Thoracic aorta (tissue), 2 donors: ENCODE measurements at places on chromosomes 12 and 14.

- H3K4me3 ChIP-seq = no peak overlapping the region
- H3K27me3 ChIP-seq = no peaks in the 10 kb centered on the region
- H3K36me3 ChIP-seq = no peaks in the 10 kb centered on the region
- peaks cover 5% of the 10 kb centered on the region for H3K4me1 ChIP-seq
- no peak overlapping the region for H3K27ac ChIP-seq
- DNase-seq = no peak
These were observed 632.8 kb downstream of the DIO2 start for GRCh38 chr14:79578470-79578869.

DNA sequence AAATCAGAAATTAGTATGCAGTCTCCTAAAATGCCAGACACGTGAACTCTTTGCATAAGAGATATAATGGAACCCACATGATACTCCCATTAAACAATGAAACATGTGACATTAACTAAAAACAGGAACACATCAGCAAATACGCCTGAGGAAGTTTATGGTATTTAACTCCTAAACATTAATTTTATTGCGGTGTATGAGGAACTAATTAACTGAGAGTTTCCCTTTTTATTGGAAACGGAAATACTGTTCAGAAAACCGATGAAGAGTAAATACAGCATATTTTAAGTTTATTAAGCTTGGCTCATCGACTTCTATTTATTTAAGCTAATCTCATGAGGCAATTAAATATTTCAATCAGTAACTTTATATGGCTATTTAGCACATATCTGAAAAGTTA is 290.3 kb downstream of the SOX5 start:
- H3K27ac ChIP-seq = no peak overlapping the region
- no peak for DNase-seq
- no peaks in the 10 kb centered on the region for H3K36me3 ChIP-seq
- H3K27me3 ChIP-seq = no peaks in the 10 kb centered on the region

GRCh38 chr12:13044906-13045299 is 722 bp downstream of the FAM234B start:
- no peaks in the 10 kb centered on the region for H3K36me3 ChIP-seq
- H3K27ac ChIP-seq = no peak overlapping the region
- peak overlapping the region; percentile 99 for H3K4me3 ChIP-seq

DNA sequence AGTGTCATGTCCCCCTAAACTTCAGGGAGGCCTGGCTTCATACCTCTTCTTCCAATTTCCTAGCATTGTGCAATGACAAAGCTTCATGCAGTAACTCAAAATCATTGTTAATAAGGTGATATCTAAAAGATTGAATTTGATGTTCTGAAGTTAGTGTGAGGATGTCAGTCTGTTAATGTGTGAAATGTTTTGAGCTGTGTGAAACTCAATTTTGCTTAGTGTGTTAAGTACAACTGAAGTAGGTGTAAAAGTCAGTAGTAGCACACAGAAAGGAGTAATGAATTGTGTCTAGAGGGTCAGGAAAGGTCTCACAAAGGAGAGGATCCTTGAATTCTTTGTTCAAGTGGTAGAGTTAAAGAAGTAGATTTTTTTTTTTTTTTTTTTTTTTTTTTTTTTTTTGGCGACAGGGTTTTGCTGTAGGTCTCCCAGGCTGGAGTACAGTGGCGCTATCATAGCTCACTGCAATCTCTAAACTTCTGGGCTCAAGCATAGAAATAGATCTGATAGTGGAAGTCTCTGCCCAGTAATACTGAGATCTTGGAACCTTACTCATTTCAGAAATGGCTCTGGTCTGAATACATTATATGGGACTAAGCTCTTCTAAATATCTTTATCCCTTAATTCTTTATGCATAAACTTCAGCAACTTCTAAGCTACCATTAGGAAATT is 63.9 kb downstream of the FUT8 start:
- H3K4me3 ChIP-seq = no peak overlapping the region
- DNase-seq = no peak
- H3K4me1 ChIP-seq = no peaks in the 10 kb centered on the region

- DNase-seq = no peak
- H3K36me3 ChIP-seq = no peaks in the 10 kb centered on the region
- no peak overlapping the region for H3K4me3 ChIP-seq
These were observed 107.0 kb downstream of the PTCSC3 start for GRCh38 chr14:36069535-36069900.

DNA sequence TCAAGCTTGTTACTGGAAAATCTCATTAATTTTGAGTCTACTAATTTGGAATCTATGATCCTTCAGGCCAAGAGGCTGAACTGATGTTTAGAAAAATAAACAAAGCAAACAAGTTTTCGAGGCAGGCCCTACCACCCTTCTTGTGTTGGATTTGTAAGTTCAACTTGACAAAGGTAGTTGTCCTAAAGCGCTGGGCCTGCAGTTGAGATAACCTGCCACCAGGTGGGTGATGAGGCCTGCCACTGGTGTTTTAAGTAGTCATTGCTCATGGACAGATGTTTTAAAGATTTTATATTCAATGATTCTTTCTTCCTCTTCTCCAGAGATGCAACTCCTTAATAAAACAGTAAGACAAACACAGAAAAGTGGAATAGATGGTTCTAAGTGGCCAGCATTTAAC is 19.4 kb downstream of the ACVRL1 start:
- no peak overlapping the region for H3K27ac ChIP-seq
- H3K4me3 ChIP-seq = no peak overlapping the region
- H3K36me3 ChIP-seq = no peaks in the 10 kb centered on the region
- no peaks in the 10 kb centered on the region for H3K4me1 ChIP-seq

DNA sequence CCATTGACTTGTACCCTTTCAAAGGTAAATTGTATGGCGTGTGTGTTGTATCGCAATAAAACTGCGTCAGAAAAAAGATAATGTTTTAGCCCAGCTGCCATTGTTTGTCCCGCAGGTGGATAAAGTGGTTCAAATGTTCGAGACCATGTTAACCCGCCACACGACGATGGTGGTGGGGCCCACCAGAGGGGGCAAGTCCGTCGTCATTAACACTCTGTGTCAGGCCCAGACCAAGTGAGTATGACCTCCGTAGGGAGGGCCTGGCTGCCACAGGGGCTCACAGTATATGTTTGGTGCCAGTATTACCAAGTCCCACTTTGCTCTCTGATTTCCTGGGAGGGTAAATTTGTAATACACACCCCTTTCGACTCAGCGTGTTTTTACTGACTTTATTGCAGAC is 96.9 kb downstream of the DNAH10 start:
- DNase-seq = no peak
- H3K36me3 ChIP-seq = no peaks in the 10 kb centered on the region
- H3K27ac ChIP-seq = no peak overlapping the region
- no peak overlapping the region for H3K4me3 ChIP-seq
- H3K4me1 ChIP-seq = no peaks in the 10 kb centered on the region

DNA sequence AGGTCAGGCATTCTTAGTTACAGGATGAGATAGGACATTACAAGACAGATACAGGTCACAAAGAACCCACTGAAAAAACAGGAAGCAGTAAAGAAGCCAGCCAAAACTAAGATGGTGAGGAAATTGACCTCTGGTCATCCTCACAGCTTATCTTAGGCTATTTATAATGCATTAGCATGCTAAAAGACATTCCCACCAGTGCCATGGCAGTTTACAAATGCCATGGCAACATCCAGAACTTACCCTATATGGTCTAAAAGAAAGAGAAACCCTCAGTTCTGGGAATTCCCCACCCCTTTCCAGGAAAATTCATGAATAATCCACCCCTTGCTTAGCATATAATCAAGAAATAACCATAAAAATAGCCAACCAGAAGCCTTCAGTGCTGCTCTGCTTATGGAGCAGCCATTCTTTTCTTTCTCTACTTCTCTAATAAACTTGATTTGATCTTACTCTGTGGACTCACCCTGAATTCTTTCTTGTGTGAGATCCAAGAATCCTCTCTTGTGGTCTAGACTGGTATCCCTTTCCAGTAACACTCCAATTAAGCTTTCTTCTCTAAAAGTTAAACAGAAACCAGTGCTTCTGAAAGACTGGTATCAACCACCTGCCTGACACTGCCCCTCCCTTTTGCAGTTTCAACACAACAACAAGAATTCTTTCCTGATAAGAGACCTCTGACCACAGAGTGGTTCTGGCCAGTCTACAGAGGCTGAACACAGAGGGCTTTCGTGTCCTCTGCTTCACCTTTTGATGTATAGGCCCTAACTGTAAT is 86.9 kb downstream of the BCAT1 start:
- no peaks in the 10 kb centered on the region for H3K36me3 ChIP-seq
- no peak for DNase-seq
- H3K27me3 ChIP-seq = no peaks in the 10 kb centered on the region
- peaks cover 4% of the 10 kb centered on the region for H3K4me1 ChIP-seq

GRCh38 chr12:48105321-48105866 is 485 bp downstream of the SENP1 start:
- no peaks in the 10 kb centered on the region for H3K36me3 ChIP-seq
- peak overlapping the region; percentile 80 for H3K4me3 ChIP-seq

DNA sequence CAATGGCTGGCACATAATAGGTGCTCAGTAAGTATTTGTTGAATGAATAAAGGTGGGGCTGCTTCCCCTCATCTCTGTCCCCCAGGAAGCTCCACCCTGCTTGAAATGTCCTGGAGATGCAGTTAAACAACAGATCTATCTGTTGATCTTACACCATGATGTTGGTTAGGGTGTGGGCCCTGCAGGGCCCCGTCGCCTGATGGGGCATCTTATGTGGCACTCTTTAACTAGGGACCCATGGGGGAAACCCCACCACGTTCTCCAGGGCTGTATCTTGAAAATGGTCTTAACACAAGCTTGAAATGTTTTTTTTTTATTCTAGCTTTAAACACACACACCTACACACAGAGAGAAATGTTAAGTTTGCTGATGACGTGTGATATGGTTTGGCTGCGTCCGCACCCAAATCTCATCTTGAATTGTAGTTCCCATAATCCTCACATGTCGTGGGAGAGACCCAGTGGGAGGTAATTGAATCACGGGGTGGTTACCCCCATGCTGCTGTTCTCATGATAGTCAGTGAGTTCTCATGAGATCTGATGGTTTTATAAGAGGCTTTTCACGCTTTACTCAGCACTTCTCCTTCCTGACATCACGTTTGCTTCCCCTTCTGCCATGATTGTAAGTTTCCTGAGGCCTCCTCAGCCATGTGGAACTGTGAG is 741.7 kb downstream of the VRK1 start:
- DNase-seq = no peak
- H3K36me3 ChIP-seq = no peaks in the 10 kb centered on the region
- no peak overlapping the region for H3K27ac ChIP-seq
- no peak overlapping the region for H3K4me3 ChIP-seq
- H3K27me3 ChIP-seq = no peaks in the 10 kb centered on the region

GRCh38 chr12:57031138-57031725 is 14.9 kb upstream of the TAC3 start:
- no peak overlapping the region for H3K4me3 ChIP-seq
- H3K36me3 ChIP-seq = no peaks in the 10 kb centered on the region
- no peak for DNase-seq
- no peak overlapping the region for H3K27ac ChIP-seq
- H3K27me3 ChIP-seq = no peaks in the 10 kb centered on the region
- H3K4me1 ChIP-seq = no peaks in the 10 kb centered on the region

GRCh38 chr12:109858764-109859163 is 21.6 kb downstream of the GLTP start:
- H3K36me3 ChIP-seq = peaks cover 36% of the 10 kb centered on the region
- no peak overlapping the region for H3K4me3 ChIP-seq
- no peak overlapping the region for H3K27ac ChIP-seq
- DNase-seq = no peak
- H3K4me1 ChIP-seq = peaks cover 2% of the 10 kb centered on the region
- H3K27me3 ChIP-seq = no peaks in the 10 kb centered on the region

DNA sequence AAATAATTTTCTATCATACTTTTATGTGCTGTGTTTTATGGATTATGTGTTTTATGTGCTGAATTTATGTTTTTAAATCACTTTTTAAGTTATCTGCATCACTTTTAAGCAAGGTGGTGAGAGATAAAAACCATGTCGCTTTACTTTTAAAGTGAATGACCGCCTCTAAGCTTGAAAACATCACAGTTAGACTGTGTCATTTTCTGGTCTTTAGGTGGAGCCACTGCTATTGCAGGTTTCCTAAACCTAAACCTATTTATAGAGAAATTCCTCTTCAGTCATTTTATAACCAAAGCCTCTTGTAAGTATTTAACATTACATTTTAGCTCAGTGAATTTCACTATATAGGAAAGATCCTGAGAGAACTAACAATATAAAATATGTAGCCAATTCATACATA is 21.0 kb upstream of the MDM2 start:
- H3K4me1 ChIP-seq = peaks cover 6% of the 10 kb centered on the region
- H3K36me3 ChIP-seq = no peaks in the 10 kb centered on the region
- no peak overlapping the region for H3K4me3 ChIP-seq

GRCh38 chr12:8088574-8088973 is 6.5 kb downstream of the NECAP1 start:
- H3K36me3 ChIP-seq = peaks cover 39% of the 10 kb centered on the region
- DNase-seq = no peak
- H3K27ac ChIP-seq = no peak overlapping the region
- peaks cover 9% of the 10 kb centered on the region for H3K4me1 ChIP-seq

GRCh38 chr12:116898669-116899068 is 12.1 kb upstream of the FBXW8 start:
- no peaks in the 10 kb centered on the region for H3K27me3 ChIP-seq
- no peaks in the 10 kb centered on the region for H3K36me3 ChIP-seq
- H3K4me1 ChIP-seq = no peaks in the 10 kb centered on the region
- H3K4me3 ChIP-seq = no peak overlapping the region

- no peaks in the 10 kb centered on the region for H3K36me3 ChIP-seq
- H3K27ac ChIP-seq = no peak overlapping the region
- H3K27me3 ChIP-seq = no peaks in the 10 kb centered on the region
- H3K4me3 ChIP-seq = no peak overlapping the region
- no peak for DNase-seq
These were observed 282.9 kb downstream of the RMST start for GRCh38 chr12:97745406-97746101.
